Activated T-helper 1 cell treated with anti-CD3 and anti-CD28 coated beads, Interleukin-2, amount 50 U/mL, for 16 hours (primary cell): ENCODE measurements at places on chromosomes 16 and 17.

DNA sequence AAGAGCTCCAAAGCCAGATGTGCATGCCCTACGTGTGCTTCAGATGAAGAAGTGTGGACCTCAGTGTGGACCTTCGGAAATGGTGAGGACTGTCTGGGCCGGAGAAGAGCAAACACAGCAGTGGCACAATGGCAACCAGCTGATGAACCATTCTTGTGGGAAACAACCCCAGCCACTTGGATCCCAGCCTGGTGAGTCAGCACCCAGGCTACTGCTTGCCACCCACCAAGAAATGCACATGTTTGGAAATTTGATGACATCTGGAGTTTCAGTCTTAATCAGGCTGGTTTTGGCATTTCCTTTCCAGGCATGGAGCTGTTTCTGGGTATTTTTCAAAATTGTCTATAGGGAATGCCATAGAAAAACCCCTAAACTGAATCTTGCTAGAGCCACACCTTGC lies 42.7 kb downstream of the DYNLRB2 start:
- DNase-seq, result peak; percentile 15

DNA sequence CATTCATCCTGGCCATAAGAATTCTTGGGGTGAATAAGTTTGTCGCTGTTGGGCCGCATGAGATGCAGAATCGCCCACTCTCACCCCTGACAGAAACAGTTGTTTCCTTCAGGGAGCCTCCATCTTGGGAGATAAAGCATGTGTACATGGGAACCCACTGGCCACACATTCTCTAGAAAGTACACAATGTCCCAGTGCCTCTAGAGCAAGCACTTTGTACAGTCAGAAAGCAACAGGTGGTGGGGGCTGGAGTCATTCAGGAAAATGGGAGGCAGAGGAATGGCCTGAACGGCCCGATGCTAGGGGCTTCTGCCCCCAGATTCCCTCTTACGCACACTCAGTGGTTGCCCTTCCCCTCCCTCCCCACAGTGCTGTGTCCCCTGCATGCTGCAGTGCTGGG lies 16.1 kb downstream of the ACE start:
- DNase-seq, result no peak

DNA sequence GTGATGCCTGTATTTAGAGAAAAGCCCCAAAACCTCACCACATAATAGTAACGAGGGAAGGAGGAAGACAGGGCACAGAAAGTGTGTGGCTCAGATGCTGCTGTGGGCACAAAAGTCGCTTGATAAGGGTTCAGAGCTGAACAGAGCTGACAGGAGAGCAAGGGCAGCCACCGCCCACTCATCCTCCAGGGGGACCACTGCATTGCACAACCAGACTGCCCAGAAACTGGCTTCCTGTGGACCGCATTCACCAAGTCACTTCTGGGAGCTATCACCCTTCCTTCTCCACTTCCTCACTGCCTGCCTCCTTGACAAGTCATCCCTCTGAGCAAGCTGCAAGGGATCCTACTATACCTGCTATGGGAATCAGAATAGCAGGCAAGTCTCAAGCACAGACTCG lies 512.4 kb upstream of the CDH11 start:
- no peak for DNase-seq

DNA sequence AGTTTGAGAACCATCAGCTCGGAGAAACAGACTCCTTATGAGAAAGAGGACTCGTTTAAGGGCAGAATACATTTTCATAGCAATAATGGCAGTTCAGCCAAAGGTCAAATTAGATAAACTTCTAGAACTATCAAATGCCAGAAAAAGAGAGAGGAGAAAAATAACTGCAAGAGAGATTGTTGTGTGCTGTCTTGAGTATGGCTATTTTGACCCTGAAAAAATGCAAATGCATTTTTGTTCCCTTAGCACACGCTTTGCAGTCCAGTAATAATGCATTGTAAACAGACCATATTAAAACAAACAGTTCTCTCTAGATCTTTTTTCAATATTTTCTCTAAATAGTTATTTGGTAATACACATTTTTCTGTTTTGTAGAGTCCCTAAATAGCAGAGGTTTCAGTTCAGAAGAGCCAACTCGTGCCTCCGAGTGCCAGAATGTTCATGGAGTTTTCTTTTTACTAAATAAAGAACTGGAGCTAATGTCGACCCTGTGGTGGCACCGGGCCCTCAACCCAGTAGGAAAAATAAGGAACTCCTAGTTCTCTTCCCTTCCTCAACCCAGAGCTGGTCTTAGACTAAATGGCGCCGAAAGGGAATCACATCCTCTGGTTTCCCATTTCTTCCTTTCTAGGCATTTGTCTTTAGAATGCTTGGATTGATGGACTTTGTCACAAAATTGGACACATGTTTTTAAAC lies 298.0 kb downstream of the MAP2K4 start:
- DNase-seq, result no peak

- DNase-seq, result no peak
These were observed 5.7 kb downstream of the CFAP119 start for GRCh38 chr16:30755955-30756780.

- no peak for DNase-seq
These were observed 335.3 kb downstream of the CNTNAP4 start for GRCh38 chr16:76612497-76612896.

GRCh38 chr16:61270726-61271125 lies 765.5 kb downstream of the CDH8 start:
- DNase-seq, result no peak

DNA sequence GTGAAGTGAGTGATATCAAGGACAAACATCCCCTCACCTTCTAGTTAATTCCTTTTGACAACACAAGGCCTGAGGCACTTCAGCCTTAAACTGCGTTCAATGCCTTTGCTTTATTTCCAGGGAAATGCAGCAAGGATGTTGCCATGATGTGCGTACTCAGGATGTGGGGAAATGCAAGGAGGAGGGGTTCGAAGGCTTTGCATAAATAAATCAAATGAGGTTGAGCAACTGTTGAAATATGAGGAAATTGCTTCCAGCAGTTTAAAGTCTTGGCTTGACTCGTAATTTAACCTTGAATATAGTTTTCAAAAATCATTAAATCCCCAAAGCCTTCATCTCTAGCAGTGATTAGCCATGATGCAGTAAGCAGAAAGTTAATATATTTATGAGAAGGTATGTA lies 81.8 kb upstream of the CCL2 start:
- no peak for DNase-seq

DNA sequence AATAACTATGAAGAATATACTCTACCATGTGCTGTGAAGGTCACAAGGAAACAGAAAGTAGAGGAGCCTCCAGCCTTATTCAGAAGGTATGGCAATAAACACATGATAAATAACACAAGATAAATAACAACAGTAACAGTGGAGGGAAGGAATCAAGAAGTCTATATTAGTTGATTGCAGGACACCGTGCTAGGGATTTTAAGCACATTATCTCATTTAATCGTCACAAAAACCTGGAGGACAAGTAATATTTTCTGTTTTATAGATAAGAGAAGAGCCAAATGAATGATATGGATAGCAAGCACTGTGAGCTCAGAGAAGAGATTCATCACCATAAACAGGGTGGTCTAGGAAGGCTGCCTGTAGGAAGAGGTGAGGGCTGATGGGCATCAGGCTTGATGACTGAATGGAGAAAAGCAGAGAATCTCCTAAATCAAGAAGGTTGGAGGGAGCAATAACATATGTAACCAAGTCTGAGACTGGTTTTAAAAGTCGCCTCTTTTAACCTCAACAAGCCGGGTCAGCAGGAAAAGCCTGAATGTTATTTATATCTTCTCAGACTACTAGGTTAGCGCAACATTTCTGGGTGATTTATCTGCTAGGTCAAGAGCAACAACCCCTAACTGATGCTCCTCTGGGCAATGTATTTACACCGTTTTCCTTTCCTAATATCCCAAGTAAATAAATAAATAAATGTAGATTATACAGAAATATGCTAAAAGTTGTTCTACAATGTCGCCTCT lies 8.3 kb downstream of the TOM1L2 start:
- DNase-seq, result no peak

- no peak for DNase-seq
These were observed 25.8 kb upstream of the ACSF3 start for GRCh38 chr16:89067677-89068443.

GRCh38 chr16:52741351-52741750 lies 194.4 kb upstream of the TOX3 start:
- no peak for DNase-seq

- no peak for DNase-seq
These were observed 381.8 kb upstream of the MAF start for GRCh38 chr16:79982361-79982760.

DNA sequence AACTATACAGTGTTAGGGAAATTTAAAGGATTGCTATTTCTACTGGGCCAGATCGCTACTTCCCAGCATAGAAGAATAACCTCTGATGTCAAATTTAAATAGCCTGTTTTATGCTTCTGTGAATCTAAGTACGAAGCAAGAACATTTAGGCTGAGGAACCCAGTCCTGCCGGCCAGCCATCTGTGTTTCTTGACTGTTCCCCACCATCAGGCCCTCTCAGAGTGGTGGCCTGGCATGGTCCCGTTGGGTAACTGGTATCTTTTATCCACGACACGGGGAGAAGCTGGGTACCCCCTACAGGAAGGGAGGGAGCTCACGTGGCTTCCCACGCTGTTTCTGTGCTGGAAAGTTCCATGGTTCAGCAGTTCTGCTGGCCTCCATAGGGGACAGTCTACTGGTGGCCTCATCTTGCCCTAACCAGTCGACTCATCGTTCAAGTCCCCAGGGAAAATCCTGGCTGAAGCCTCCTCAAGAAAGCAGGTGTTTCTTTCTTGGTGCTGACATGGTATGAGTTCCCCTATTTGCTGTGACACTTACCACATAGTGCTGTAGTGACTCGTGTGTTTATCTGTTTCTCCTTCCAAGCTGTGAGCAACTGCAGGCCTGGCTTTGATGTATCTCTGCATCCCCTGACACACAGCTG lies 201.7 kb upstream of the NLRP1 start:
- DNase-seq, result no peak

- DNase-seq, result no peak
These were observed 132.4 kb upstream of the CHMP6 start for GRCh38 chr17:80859002-80859941.

- no peak for DNase-seq
These were observed 1106.1 kb upstream of the GOT2 start for GRCh38 chr16:59840169-59840568.

- DNase-seq, result no peak
These were observed 93.3 kb downstream of the CMIP start for GRCh38 chr16:81537721-81538561.

DNA sequence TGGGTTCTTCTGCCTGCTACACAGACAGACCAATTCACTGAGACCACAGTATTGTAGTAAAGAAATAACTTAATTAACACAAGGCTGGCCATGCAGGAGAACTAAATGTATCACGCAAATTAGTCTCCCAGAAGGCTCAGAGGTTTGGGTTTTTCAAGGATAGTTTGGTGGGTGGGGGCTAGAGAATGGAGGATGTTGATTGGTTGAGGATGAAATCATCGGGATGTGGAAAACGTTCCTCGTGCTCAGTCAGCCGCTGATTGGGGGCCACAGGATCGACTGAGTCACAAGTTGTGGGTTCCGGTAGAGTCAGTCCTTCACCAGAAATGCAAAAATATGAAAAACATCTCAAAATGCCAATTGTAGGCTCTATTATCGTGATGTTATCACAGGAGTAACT lies 18.7 kb downstream of the RHOT1 start:
- no peak for DNase-seq

GRCh38 chr16:74999219-74999608 lies 390 bp downstream of the ZNRF1 start:
- DNase-seq, result no peak

DNA sequence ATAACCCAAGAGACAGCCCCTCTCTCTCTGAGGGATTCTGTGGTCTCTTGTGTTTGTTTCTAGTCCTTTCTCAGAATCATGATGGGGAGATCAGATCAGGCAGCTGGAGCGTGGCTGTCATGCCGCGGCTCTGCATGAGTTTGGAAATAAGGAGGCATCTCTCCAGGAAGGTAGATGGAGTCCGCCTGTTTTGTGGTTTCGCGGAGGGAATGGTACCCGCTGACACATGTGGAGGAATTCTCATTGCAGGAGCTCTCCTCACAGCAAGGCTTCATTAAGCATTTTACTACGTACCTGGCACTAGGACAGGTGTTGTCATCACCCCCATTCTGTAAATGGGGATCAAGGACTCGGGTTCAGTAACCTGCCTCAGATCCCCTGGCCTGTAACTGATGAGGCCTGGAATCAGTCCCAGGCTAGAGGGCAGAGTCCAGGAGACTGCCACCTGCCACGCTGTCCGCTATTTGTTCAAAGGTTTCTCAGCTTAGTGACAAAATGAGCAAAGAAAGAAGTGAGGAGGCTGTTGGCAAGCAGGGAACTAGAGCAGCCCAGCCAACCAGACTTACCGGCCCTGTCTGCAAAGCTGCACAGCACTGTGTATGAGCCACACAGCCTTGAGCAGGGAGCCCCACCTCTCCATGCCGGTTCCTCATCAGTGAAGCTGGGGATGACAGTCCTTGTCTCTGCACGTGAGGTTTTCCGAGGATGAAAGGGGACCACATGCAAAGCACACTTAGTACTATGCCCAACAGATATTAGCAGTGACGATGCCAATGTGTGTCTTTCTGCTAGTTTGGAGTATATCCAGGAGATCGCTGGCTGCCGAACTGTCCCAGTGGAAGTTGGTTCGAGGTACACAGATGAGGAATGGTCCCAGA lies 11.0 kb downstream of the KDM8 start:
- no peak for DNase-seq

GRCh38 chr16:59339871-59340270 lies 605.8 kb upstream of the GOT2 start:
- DNase-seq, result no peak

- no peak for DNase-seq
These were observed 2.0 kb downstream of the NPB start for GRCh38 chr17:81903896-81904599.

DNA sequence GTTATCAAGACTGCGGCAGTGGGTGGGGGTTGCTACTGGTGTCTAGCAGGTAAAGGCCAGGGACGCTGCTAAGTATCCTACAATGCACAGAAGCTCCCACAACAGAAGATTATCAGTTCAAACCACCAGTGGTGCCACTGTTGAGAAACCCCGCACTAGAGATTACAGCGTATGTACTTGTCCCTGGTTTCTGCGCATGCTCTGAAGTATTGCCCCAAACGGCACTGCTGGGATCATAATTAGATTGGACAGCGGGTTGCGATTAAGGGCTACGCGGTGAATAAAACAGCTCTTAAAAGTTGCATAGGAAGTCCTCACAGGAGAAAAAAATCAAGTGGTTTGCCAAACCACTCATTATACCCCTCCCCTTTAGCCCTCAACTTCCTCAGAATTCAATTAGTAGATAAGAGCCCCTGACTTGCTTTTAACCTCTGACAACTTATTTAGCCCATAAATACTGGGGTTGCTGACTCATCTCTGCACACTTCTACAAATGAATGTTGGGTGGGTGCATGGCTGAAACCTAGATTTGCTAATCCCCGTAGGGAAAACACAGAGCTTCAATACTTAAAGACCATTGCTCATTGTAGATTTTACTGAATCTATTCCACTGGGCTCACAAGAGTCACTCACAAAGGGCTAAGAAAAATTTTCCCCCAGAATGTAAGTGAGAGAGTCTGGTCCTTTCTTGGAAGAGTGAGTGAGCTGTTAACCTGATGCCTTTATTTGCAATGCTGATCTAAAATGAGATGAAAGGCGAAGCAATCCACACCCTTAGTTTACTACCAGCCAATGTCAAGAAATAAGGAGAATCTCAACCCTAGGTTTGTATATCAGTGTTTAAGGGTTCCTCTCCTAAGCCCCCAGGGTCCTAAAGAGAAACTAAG lies 91.8 kb downstream of the RGS9 start:
- DNase-seq, result no peak

- DNase-seq, result no peak
These were observed 78.9 kb upstream of the PLCG2 start for GRCh38 chr16:81700071-81700779.

GRCh38 chr16:27267037-27267677 lies 1.4 kb downstream of the NSMCE1 start:
- no peak for DNase-seq
